ENCODE measurements at places on chromosomes 7 and 10.

GRCh38 chr10:121511943-121512342 is 86.3 kb downstream of the FGFR2 start:
- no peak for DNase-seq

GRCh38 chr7:69374044-69374425 is 224.2 kb upstream of the AUTS2 start:
- DNase-seq, result no peak

DNA sequence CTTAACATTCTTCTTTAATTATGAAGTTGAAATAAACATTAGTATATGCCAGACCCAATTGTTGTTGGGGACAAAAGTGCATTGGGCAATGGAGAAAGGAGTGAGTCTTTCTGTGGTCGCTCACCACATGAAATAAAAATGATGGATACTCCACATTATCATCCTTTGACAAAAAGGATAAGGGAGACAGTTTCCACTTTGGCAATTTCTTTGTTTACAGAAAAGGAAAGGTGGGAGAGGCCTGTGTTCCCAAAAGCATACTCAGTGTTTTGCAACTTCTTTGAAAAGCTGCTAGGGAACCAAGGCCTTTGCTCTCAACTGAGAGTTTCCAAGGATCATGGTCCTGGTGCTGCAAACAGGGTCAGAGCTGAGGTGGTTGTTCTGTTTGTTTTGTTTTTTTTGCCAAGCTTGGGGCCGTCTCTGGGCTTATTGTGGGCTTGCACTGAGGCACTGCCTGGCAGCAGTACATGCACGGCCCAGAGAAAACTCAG is 341.9 kb downstream of the TNS3 start:
- no peak for DNase-seq

- DNase-seq, result no peak
Measured at GRCh38 chr7:17134786-17135185, 163.7 kb upstream of the AHR start.

DNA sequence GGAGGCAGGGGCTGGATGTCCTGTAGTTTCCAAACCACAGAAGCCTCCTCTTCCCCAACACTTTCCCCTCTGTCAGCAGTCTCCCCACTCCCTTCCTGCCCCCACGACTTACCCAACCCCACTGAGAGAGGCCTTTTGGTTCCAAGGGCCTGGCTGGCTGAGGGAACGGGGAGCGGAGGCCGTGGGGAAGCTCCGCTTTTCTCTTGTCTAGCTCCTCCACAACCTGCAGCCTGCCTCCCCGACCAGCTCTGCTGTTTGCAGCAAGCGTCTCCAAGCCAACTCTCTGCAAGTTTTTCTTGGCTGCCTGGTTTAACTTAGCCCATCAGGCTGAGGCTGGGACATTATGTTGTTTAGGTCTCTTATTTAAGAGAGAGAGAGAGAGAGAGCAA is 126.8 kb downstream of the NEURL1 start:
- no peak for DNase-seq

DNA sequence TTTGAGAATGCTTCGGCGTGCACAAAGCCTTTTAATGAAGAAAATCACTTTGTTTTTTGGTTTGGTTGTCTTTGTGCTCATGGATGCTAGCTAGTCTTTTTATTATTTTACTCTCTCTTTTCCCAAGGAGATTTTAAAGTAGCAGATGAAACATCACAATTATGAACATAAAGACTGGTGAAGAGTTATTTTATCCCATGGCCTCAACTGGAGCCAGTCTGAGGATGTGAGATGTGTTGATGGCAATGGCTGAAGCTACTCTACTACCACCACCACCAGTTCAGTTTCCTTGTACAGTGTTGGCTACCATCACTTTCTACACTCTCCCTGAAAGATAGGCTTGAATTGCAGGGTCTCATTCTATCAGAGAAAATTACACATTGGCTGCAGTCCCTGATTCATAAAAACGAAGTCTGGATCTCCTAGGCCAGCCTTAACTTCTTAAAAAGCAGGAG is 494 bp upstream of the HERC4 start:
- no peak for DNase-seq

DNA sequence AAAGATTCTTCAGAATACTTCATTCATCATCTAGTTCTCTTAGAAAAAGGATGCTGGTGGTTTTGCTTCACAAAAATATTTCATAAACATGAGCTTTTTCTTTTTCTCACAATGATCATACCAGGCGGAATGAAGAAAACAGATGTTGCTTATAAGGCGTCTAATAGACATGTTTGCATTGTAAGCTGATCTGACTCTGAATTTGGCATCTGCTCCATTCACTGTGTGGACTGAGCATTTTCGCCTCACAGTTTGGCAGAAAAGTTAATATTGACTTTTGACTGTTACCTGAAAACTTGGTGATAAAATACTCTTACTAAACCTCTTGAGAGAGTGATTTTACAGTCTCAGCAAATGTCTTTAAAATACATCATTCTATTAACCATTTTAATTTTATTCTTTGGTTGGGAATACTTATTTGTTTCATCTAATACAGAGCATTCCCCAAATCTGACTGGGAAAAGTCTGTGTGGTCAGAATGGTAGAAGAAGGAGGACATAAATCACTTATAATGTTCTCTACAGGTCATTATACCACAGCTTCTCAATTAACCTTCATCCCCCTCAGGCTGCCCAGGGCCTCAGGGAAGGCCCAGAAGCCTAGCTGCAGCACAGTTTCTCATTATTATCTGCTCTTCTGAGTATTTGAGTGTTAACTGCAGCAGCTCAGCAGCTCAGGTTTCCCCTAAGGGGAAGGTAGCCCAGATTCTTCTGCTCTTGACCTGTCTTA is 121.6 kb upstream of the KAT6B start:
- DNase-seq, result no peak

GRCh38 chr10:60276232-60276631 is 113.4 kb downstream of the ANK3 start:
- no peak for DNase-seq

DNA sequence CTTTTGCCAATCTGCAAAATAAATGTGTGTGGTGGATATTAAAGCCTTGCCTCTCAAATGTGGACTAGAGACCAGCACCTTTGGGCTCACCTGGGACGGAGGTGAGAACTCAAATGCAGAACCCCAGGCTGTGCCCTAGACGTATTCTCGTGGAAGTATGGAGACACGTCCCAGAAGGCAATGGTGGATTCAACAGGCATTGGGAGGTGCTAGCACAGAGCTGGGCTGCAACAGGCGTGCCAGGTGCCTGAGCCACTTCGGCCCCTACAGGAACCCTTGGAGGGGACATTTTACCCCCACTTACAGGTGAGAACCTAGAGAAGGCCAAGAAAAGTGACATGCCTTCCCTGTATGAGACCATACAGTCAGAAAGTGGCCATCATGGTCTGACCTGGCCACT is 12.2 kb downstream of the DDX56 start:
- DNase-seq, result no peak

- DNase-seq, result no peak
Measured at GRCh38 chr10:117928741-117929140, 118.0 kb downstream of the RAB11FIP2 start.

DNA sequence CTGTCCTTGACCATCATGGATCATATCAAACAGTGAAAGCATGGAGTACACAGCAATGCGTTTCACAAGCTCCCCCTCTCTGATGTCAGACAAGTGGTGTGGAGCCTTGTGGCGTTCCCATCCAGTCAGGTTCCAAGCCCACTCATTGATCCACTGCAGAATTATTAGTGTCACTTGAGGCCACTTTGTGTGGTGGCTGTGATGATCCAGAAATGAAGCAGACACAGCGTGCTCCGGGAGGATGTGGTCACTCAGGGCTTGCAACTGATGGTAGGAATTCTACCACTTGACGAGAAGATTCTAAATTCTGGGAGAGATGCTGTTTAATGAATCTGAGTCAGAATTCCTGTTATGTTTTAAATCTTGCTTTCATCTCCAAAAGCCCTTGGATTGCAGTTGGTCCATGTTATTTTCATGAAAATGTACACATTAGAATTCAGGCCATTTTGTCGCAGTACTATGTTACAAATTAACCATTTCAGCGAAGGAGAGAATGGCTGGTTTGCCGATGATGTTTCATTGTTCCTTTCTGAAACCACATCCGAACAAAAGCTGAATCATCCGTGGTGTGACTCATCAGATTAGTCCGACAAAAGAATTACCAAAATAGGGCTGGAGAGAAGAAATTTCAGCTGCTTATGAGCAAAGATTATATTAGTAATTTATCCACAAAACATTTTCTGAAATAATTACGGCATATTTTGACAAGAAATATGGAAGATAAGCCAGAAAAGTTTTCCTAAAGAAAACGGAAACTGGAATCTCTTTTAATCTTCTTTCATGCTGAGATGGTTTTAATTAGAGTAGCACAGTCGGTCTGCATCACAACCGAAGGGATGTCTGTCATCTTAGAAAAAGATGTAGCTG is 48.1 kb downstream of the INSYN2A start:
- no peak for DNase-seq

- DNase-seq, result no peak
Measured at GRCh38 chr7:37032258-37032601, 307.9 kb upstream of the AOAH start.

DNA sequence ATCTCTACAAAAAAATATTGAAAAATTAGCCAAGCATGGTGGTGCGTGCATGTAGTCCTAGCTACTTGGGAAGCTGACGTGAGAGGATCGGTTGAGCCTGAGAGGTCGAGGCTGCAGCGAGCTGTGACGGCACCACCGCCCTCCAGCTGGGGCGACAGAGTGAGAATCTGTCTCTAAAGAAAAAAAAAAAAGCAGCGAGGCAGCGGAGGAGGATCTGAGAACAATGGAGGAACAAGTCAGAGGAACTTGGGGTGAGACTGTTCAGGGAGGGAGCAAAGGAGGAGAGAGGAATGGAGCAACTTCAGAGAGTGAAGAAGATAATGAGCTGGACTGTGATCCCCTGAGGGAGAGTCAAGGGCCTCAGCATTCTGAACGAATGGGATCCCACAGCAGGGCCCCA is 85.4 kb downstream of the MKX start:
- DNase-seq, result no peak

GRCh38 chr7:117061751-117062150 is 108.5 kb downstream of the ST7 start:
- no peak for DNase-seq

GRCh38 chr7:44224080-44224973 is 23.5 kb downstream of the YKT6 start:
- DNase-seq, result no peak

DNA sequence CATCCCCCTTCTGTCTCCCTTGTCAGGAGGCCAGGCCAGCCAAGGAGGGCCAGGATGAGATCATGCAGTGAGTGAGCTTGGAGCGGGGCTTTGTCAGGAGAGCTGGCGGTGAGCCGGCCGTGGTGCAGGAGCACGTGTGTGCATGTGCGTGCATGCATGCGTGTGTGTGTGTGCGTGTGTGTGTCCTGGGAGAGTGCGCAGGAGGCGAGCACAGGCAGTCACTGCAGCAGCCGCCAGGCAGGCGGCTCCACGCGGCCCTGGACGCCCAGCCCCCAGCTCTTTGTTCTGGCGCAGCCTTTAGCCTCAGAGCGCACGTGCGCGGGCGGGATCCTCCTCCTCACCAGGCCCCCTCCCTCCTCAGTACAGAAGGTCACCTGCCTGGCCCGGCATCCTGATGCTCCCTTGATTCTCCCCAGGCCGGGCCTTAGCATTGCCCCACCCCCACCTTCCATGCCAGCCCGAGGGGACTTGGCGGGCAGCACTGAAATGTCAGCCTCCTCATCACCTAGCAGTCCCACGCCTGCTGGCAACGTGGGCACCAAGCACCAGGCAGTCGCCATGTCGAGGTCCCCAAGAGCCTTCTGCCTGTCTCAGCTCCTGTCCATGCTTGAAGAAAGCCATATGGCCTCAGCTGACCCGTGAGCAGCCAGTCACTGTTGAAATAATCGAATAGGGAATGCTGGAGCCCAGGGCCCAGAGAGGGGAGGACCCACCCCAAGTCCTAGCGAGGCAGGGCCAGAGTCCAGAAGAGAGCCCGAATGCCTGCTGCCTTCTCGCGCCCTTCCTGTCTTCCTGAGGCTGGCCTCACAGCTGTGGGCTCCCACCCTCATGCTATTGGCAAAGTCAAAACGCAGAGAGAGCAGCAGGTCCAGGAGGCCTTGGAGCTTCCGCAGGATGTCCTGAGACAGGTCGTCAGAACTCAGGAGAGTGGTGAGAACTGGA is 125.9 kb upstream of the PPIF start:
- no peak for DNase-seq

- no peak for DNase-seq
Measured at GRCh38 chr7:128322040-128322643, 21.6 kb downstream of the RBM28 start.

DNA sequence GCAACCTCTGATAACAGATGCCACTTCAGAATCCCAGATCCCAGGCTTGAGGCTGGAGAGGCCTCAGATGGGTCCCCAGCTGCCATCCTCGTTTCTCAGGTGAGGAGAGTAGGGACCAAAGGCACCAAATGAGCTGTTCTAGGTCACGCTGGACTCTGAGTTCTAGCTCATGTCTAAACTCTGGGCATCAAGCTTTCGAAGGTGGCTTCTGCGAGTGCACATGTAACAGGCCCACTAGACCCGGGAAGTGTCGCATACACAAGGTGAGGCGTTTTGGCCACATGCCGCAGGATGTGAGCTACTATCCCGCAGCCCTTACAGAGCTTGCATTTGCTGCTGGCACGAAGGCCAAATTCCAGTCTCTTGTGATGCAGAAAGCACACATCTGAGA is 355.1 kb upstream of the SHH start:
- no peak for DNase-seq

DNA sequence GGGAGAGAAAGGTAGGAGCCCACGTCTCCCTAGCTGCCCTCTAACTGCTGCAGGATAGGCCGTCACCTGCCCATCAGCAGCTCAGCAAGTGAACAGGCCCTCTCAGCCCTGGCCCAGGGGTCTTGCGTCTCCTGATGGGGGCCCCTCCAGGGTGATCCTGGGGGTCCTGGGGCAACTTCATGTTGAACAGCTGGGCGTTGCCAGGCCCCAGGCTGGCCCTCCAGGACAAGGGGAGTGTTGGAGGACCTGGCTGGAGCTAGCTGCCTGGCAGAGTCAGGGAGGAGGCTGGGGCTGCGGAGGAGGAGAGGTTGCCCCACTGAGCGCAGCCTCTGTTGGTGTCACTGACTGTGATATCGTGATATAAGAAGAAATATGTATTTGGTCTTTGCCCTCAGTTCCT is 34.7 kb downstream of the SPOCK2 start:
- DNase-seq, result no peak

DNA sequence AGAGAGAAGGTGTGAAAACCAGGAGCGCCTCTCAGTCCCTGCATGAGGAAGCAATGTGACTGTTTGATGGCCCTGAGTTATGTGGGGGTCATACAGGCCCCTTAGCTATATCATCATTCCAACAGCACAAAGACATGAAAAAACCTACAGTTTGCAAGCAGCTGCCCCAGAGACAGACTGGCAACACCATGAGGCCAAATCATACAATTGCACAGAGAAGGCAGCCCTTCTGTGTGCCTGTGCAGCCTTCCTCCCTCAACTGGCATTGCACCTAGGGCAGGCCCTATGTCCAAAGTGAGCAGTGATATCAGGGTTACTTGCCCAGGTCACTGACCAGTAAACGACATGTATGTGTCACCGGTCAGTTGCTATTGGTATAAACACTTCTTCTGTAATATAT is 41.6 kb downstream of the GPRIN2 start:
- DNase-seq, result no peak

DNA sequence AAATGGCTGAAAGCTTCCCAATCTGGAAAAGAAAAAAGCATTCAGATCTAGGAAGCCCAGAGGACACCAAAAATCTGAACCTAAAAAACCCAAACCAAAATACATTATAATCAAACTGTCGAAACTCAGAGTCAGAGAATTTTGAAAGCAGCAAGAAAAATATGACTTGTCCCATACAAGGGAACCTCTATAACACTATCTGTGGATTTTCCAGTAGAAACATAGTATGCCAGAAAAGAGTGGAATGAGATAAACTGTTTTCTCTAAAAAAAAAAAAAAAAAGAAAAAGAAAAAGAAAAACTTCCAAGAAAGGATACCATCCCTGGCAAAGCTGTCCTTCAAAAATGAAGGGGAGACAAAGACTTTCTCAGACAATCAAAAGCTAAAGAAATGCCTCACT is 179.0 kb downstream of the POM121L12 start:
- no peak for DNase-seq
